Stimulated activated CD4-positive, alpha-beta T cell treated with anti-CD3 and anti-CD28 coated beads, Interleukin-1b, Interleukin-23, amount 100 ng/mL, for 4 hours (primary cell): ENCODE measurements at places on chromosomes 12 and 14.

DNA sequence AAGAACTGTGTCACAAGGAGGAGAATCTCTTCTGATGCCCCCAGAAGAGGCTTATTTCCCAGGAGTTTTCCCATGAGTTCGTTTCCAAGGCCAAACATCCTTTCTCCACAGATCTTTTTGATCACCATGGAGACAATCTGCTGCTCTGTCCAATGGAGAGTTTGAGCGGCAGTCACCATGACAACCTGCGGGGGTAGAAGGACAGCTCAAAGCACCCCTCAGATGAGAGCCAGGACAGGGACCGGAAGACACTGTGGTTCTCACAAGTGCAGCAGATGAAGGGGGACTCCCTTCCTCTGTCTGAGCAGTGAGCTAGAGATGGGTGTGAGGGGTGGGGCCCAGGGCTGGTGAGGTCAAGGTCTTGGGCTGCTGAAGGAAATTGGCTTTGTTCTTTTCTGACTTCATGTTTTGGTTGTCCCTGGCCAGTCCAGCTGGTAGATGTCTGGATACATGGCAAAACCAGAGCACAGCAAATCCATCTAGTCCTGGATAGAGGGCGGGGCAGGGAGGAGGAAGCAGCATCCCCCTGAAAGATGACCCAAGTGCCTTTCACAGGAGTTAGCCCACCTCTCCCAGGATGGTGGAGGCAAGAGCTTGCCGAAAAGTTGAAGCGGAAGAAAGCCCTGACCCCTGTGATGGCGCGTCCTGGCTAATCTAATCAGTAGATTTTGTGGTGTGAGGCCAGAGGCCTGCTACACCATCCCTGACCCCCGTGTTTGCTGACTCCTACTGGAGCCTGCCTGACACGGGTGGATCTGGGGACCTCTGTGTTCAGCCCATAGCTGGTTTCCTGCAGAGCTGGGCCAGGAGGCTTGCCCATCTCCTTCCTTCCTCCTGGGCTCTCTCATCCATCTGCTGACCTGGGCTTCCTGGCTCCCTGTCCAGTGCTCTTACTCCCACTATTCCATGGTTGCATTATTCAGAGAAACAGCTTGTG is 24.4 kb downstream of the DHRS2 start:
- DNase-seq = no peak

GRCh38 chr12:87924149-87924548 is 105.1 kb downstream of the C12orf50 start:
- DNase-seq = no peak

GRCh38 chr12:3137268-3137781 is 60.1 kb downstream of the TSPAN9 start:
- no peak for DNase-seq

GRCh38 chr12:117231750-117232149 is 41.5 kb upstream of the FBXO21 start:
- no peak for DNase-seq

GRCh38 chr12:31929027-31929526 is 30.1 kb upstream of the RESF1 start:
- peak; percentile 9 for DNase-seq

DNA sequence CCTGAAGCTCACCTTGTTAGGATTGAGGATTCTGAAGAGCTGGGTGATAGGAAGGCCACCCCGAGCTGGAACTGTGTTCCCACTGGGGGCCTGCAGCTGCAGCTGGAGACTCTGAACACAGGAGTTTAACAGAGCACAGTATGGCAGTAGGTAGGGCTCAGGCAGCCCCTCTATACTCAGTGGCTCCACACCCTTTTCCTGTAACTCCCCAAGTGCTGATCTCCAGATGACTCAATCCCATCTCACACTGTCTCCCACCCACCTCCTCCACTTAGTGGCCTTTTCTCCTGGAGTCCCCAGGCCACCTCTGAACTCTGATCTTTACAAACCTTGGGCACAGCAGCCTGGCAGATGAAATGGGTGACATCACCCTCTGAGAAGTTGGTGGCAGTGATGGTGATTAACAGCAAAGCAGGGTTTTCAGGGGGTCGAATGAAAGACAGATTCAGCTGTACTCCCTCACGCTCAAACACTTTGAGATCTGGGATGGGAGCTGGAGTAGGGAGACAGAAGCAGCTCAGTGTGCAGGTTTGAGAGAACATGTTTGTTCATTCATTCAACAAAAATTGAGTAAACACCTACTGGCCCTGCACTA is 4.0 kb downstream of the THTPA start:
- no peak for DNase-seq

DNA sequence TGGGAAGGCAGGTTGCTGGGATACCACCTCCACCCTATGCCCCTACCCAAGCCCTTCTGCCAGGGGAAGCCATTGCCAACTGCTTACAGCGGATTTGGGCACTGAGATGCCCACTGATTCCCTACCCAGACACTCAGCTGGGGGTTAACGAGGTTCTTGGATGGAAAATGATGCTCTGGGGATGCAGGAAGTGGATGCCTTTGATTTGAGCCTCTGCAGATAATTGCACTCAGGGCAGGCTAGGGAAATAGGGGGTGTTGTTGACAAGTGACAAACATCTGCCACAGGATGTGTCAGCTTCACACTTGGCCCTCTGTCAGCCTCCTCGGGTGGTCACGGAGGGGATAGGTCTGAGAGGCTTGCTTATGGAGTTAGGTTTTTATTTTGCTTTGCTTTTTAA is 57.4 kb downstream of the RPH3A start:
- DNase-seq = no peak

DNA sequence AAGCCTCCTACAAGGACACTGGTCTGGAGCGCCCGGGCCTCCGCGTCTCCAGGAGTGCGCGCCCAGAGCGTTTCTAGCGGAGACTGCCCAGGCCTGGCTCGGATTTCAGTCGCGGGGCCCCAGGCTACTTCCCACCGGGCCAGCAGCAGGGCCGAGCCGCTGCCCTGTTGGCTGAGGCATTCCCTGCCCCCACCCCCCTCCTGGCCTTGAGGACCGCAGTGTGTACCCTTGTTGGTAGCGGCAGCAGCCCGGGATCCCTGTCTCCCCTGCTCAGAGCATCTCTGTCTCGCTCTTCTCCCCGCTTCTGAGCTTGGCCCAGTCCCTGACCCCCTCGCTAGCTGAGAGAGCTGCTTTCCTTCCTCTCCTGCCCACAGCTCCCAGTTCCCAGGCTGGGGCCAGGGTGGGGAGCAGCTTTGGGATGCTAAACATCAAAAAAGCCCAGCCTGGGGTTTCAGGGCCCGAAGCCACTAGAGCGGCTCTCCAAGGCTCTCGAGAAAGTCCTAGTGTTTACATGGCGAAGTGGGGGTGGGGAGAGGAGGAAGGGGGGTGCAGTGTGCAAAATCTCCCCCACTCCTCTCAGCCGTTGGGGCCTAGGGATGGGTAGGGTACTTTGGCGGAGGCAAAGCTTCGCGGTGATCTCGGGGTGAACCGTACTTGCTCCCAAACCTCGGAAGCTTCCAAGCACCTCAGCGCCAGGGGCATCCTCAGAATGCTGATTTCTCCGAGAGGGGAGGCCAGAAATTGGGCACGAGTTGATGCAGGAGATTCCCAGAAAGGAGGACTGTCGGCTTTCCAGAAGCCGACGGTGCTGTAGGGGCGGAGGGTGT is 6.4 kb downstream of the NKX2-1 start:
- DNase-seq = no peak

GRCh38 chr12:6276956-6277620 is 33.4 kb upstream of the PLEKHG6 start:
- no peak for DNase-seq

GRCh38 chr14:101853455-101854018 is 92.0 kb downstream of the PPP2R5C start:
- DNase-seq = no peak

- no peak for DNase-seq
Measured at GRCh38 chr14:39860596-39861228, 428.5 kb upstream of the FBXO33 start.

DNA sequence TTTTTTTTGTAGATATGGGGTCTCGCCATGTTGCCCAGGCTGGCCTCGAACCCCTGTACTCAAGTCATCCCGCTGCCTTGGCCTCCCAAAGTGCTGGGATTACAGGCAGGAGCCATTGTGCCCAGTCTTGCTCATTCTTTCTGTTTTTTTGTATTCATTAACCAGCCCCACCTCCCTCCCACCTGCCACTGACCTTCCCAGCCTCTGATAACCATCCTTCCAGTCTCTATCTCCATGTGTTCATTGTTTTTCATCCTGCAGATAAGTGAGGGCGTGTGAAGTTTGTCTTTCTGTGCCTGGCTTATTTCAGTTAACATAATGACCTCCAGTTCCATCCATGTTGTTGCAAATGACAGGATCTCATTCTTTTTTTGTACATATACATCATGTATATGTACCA is 19.0 kb downstream of the MYL2 start:
- DNase-seq = no peak

- no peak for DNase-seq
Measured at GRCh38 chr12:56450241-56450640, 1.0 kb upstream of the TIMELESS start.

GRCh38 chr12:76450690-76451089 is 102.5 kb upstream of the BBS10 start:
- no peak for DNase-seq

GRCh38 chr12:45557016-45557415 is 172.5 kb upstream of the ARID2 start:
- DNase-seq = no peak

GRCh38 chr14:103899316-103899715 is 28.9 kb upstream of the TDRD9 start:
- DNase-seq = no peak

- DNase-seq = no peak
Measured at GRCh38 chr14:55772486-55772885, 192.5 kb downstream of the KTN1 start.

DNA sequence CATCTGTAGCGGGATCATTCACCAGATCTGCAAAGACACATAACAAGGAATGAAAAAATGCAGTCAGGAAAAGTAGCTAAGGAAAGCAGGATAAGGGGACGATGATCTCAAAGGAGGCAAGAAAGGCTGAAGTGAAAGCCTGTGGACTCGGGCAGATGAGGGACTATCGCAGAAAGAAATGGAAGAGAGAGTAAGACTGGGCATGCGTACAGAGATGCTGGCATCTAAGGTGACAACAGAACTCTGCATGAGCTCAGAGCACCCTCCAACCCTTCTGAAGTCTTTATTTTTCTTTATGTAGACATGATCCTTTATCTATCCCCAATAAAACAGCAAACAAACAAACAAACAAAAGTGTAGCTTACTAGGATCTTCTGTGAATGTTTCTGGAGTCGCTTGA is 7.2 kb downstream of the MFAP5 start:
- no peak for DNase-seq

DNA sequence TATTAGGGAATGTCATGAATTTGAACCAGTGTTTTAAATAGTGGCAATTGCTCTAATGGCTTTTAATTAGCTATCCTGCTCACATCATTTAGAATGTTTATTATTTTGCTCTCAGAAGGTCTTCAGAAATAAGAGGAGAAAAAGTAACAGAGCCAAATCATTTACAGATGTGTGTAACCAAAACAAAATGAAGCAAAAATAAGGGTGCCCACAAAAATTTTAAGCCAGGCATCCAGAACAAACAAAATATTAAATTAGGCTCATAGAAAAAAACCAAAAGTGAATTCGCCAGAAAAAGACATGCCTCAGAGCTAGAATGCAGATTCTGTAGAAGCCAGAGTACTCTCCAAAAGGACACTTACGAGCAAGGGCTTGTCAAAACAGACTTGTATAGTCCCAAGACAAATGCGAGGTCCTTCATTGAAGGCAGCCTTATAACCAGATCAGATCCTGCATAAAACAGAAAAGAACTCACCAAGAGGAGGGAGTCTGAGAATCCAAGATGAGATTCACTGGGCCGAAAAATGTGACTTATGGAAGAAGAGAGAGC is 20.2 kb upstream of the SERPINA1 start:
- DNase-seq = no peak

DNA sequence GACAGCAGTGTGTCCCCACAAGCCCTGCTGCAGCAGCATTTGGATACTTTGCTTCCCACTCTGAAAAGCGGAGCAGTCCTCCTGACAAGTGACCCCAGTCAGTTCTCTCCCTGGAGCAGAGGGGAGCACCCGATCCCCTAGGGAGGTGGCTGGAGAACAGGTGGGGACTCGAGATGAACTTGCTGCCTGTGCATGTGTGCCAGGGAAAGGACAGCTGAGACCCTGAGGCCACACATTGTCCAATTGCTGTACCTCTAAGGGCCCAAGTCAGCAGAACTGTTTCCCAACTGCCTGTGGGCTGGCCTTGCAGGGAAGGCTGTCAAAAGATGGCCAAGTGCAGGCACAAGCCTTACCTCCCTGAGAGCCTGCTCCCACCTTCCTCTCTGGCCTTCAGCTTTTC is 55.1 kb downstream of the IFT43 start:
- no peak for DNase-seq

DNA sequence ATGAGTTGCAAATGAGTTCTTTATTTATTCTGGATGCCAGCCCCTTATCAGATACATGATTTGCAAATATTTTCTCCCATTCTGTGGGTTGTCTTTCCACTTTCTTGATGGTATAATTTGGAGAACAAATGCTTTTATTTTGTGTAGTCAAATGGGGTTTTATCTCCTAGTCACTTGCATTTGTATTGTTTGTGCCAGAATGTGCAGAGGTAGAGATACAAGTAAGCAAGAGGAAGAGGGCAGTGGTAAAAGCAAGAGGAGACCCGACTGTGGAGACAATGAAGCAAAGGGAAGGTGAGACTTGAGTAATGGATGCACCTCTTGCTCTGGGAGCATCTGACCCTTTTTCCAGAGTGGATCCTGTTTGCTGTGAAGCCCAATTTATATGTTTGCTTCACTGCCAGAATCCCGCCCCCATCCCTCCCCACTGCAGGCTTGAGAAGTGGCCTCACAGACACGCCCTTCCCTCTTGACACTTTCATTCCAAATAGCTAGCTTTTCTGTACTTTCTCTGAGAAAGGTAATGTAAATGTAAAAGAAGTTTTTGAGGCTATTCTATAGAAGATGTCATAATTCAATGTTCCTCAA is 786 bp upstream of the PFKM start:
- no peak for DNase-seq

DNA sequence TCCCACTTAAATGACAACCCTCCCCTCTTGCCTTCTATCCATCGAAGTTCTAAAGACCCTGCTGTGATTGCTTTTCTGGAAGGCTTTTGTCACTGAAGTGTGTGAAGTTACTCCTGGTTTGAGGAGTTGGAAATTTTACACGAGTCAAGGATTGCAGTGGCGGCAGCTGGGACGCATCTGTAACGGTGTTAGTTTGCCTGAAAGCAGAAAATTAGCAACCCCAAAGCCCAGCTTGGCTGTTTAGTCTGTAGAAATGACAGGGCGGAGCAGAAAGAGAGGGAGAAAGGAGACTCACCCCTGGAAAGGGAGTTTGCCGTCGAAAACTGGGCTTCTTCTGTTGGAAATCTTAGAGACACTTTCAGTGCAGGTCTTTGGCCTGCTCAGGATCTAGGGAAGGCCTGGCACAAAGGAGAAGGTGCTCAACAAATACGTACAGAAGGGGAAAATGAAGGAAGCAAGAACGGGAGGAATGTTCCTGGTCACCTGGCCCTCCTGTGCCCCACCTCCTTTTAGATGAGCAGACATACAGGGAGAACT is 931 bp upstream of the MYF5 start:
- no peak for DNase-seq

DNA sequence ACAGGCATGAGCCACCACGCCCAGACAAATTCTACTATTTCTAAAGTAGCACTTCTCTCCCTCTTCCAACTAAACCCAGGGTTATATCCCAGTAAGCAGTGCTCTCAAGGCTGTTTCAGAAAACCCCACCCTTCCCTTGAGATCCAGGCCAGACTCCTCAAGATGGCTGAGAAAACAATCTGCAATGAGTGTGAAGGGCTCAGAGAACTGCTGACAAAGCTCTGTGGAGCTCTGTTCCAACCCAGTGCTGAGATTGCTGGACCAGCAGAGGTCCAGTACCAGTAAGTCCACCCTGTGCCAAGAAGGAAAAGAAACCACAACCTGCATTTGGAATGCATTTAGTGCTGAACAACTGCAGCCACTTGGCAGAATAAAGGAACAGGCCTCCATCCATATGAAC is 3.7 kb upstream of the IFFO1 start:
- DNase-seq = no peak
